ENCODE measurements at places on chromosomes 7 and 10.

GRCh38 chr7:46651070-46651469 lies 730.0 kb upstream of the IGFBP3 start:
- no peak for DNase-seq

DNA sequence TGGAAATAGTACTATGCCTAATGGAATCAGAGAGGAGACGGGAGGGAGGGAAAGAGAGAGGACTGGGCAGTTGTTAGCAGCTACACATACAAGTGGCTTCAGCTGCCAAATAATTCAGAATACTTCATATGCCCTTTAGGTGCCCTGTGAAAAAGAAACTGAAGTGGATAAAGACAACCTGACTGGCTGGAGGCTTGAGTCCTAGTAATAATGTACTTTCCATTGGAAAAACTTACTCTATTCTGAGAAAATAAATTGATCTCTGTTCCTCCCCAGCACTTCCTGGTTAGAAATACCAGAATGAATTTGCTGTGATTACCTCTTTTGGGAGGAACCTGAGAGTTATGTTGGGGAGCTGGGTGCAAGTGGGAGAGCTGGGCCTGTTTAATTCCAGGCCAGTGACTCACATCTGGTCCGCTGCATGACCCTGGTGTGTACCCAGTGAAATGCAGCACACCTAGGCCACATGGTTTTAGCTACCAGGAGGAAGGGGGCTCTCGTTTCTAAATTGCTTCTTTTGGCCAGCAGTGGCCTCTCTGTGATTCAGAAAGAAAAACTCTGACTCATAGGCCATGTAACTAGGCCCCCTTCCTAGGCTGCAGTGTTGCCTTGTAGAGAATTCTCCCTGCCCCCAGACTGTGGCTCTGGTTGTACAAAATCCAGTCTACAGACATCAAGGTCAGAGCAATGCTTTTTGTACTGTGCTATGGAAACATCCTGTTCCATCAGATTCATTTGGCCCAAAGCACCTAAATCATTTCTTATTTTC lies 6.5 kb downstream of the AGFG2 start:
- DNase-seq: no peak

DNA sequence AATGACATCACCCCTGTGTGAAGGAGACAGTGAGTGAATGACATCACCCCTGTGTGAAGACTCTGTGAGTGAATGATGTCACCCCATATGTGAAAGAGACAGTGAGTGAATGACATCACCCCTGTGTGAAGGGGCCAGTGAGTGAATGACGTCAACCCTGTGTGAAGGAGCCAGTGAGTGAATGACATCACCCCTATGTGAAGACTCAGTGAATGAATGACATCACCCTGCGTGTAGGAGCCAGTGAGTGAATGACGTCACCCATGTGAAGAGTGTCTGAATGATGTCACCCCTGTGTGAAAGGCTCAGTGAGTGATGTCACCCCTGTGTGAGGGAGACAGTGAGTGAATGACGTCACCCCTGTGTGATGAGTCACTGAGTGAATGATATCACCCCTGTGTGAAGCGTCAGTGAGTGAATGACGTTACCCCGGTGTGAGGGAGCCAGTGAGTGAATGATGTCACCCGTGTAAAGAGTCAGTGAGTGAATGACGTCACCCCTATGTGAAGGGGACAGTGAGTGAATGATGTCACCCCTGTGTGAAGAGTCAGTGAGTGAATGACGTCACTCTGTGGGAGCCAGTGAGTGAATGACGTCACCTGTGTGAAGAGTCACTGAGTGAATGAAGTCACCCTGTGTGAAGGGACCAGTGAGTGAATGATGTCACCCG lies 478.1 kb downstream of the PTPRN2 start:
- DNase-seq: no peak

- no peak for DNase-seq
Observed at GRCh38 chr7:27153526-27153925, 1.1 kb upstream of the HOXA3 start.

GRCh38 chr7:149136118-149136517 lies 10.0 kb upstream of the ZNF425 start:
- no peak for DNase-seq

- DNase-seq: no peak
Observed at GRCh38 chr7:98168904-98169621, 42.2 kb upstream of the BHLHA15 start.

DNA sequence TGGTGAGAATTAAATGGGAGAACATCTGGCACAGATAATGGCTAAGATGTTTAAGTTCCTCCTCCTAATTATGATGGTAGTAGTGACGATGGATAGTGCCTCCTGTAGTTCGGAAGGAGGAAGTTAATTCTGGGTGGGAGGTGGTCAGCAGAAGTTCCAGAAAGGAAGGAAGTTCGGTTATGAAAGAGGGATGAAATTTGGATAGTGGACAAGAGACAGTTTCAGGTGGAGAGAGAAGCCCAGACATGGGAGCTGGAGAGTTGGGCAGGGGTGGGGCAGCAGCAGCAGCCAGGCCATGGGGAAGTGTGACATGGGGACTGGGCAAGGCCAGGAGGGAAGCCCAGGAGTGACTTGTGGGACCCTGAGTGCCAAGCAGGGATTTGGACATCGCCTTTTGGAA lies 99.5 kb downstream of the CCNY start:
- DNase-seq: no peak

GRCh38 chr7:18096087-18096486 lies 68.4 kb upstream of the PRPS1L1 start:
- no peak for DNase-seq

- DNase-seq: no peak
Observed at GRCh38 chr7:131294553-131294952, 33.1 kb upstream of the MKLN1 start.

DNA sequence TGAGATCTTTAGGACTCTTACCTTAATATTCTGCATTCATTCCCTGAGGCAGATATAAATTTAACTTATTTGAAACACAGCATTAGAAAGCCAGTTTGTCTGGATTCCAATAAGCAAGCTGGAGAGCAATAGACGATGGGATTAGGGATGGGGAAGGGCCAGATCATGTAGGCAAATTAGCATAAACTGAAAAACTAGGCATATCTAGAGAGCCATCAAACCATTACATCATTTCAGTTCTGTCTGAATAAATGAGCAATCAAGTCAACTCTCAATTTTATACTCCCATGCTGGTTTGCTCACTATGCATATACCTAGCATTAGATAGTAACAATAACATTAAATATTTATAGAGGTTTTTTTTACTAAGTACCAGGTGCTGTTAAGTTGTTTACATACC lies 583.6 kb upstream of the LRRN3 start:
- DNase-seq: no peak

DNA sequence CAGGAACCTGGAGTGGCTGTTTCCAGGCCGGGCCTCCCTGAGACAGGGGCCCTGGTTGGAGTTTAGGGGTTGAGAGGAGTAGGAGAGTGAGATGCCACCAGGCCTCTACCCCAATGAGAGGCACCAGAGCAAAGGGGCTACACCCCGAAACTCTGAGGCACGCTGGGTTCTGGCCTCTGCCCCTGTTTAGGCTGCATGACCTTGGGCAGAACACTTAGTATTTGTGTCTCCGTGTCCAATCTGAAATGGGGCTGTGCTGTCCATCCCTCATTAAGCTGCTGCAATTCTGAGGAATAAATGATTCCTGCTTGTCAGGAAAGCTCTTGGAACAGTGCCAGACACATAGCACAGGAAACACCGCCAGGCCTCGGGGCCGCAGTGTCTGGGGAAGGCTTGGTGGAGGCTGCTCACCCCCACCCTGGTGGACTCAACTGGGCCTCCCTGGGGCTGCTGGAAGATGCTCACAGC lies 40.5 kb upstream of the SAMD8 start:
- DNase-seq: no peak

- no peak for DNase-seq
Observed at GRCh38 chr10:88162852-88163251, 299.4 kb downstream of the PTEN start.

DNA sequence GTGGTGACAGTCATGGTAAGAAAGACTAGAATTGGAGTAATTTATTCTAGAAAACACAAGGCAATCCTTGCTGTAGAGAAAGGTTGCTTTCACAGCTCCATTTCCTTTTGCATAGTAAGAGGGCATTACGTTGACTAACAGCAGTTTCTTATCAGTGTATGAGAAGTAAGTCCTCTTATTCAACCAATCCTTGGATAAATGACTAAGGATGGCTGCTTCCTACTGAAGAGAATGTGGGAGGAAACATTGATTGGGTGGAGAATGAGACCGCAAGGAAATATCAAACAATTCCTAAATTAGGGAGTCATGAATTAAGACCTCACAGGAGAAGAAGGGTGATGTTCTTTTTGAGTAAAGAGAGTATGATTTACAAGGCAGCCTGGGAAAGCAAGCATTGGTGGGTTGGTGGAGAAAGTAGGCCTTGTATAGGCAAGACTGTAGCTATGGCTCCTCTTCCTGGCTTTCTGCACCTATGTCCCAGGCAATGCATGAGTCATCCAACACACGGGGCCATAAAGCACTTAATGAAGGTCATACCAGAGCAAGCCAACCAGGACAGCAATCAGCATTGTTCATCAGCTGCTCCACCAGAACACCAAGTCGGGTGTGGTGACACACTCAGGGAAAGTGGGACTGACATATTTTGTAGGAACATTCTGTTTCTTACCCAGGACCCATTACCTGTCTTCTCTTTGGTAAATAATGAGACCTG lies 5.6 kb downstream of the MGAM start:
- no peak for DNase-seq

GRCh38 chr7:14691597-14692203 lies 210.9 kb downstream of the DGKB start:
- DNase-seq: peak; percentile 39

GRCh38 chr10:130512936-130513335 lies 376.7 kb downstream of the GLRX3 start:
- DNase-seq: no peak

DNA sequence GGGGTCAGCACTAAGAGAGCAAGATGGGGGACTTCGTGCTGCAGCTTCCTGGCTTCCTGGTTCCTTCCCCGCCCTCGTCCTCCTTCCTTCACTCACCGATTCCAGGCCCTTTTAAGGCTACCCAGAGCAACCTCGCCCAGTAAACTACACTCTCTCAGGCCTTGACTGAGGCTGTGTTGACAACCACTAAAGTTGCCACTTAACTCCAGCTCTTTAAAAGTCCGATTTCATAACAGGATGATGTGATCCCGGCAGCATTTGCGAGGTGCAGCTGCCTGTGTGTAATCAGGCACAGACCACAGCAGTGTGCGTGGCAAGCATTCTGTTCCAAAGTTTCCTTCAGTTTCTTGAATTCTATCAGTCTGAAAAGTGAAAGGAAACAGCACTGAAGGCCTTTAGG lies 110.6 kb downstream of the RAB11FIP2 start:
- DNase-seq: no peak

- no peak for DNase-seq
Observed at GRCh38 chr7:1380231-1380815, 78.9 kb downstream of the MICALL2 start.

GRCh38 chr7:13042605-13043236 lies 355.3 kb downstream of the ARL4A start:
- DNase-seq: no peak

GRCh38 chr7:30057741-30058140 lies 29.5 kb downstream of the PLEKHA8 start:
- DNase-seq: no peak

GRCh38 chr10:73744664-73744975 lies 448 bp downstream of the SEC24C start:
- peak; percentile 60 for DNase-seq

GRCh38 chr7:69775231-69775771 lies 177.0 kb downstream of the AUTS2 start:
- no peak for DNase-seq

- DNase-seq: no peak
Observed at GRCh38 chr7:28228396-28228795, 47.8 kb upstream of the JAZF1 start.

- DNase-seq: no peak
Observed at GRCh38 chr10:131812736-131813604, 87.8 kb upstream of the PPP2R2D start.

DNA sequence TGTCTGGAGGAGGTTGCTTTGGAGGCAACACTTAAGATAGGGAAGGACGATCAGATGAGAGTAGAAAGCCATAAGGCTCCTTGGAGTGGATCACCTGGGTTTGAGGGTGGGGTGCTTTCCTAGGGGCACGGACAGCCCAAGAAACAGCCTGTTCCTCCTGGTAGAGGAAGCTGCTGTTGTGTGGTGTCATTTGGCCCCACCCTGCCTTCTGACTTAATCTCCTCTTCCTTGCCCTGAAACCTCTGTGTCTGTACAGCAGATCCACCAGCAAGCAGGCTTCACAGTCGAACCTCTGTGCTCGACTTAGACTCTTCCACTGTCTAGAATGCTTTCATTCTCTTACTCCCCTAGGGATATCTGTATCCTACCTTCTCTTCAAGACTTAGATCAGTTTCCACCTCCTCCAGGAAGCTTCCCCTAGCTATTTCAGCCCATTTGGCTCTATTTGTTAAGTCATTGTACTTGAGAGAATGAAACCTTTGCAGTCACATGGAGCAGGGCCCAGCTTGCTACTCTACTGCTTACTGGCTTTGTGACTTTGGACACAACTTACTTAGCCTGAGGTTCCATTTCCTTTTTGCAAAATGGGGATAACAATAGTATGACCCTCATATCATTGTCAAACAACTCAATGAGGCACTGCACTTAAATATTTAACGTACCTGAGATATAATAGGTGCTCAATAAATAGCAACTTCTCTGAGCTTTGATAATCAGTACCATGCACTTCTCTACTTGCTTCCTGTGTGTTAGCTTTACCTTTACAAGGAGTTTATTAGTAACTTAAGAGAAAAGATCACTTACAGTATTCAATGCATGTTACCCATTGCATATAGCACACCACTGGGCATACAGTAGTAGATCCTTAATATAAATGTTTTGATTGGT lies 5.0 kb downstream of the MXI1 start:
- peak; percentile 63 for DNase-seq

- no peak for DNase-seq
Observed at GRCh38 chr7:37728747-37729146, 45.2 kb downstream of the GPR141 start.

DNA sequence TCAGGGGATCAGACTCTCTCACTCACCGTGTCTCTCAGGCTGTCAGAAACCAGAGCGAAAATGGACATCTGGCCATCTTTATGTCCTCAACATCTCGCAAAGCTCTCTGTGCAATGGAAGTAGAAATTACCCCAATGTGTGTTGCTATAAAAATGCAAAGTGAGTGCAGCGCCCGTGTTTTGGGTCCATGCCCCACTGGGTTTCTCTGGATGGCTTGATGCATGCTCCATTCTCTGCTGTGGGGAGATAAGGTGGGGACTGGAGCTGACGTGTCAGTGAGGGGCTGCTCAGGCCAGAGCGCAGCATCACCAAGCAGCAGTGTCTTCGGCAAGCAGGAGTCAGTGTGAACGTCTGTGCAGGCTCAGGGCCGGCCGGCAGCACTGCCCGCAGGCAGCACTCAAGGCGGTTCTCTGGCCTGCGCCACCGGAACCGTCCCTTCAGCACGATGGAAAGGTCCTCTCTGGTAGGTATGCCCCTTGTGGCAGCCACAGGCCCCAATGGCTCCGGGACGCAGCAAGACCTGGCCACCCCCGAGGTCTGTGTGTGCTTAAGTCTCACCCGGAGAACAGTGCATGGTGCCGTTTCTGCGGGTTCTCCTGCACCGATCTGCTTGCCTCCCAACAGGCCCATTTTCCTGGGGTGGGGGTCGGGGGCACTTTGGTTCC lies 30.2 kb downstream of the WDR86 start:
- no peak for DNase-seq
